ENCODE measurements at places on chromosomes 2 and 18.

- no peak for DNase-seq
- H3K4me1 ChIP-seq: peaks cover 8% of the 10 kb centered on the region
- no peaks in the 10 kb centered on the region for H3K27me3 ChIP-seq
- H3K4me3 ChIP-seq: no peak overlapping the region
- H3K36me3 ChIP-seq: no peaks in the 10 kb centered on the region
- H3K27ac ChIP-seq: no peak overlapping the region
Measured at GRCh38 chr2:119197126-119197405, 26.6 kb upstream of the STEAP3 start.

DNA sequence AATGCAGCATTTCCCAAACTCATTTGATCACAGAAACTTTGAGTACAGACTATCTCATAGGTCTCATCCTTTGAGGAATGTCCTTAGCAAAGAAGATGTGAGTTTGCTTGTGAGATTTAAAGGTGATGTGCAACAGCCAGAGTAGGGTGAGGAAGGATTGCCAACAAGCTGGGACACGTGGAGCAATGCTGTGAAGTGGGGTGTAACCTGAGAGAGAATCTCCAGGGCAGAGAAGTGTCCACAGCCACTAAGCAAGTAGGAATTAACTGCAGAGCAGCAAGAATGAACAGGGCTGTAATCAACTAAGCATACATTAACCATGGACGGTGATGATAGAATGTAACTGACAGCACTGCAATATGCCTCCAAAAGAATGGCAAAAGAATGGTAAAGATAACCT, 469.9 kb upstream of the NRP2 start:
- no peak overlapping the region for H3K27ac ChIP-seq
- no peaks in the 10 kb centered on the region for H3K27me3 ChIP-seq
- H3K36me3 ChIP-seq: no peaks in the 10 kb centered on the region
- DNase-seq: no peak
- no peaks in the 10 kb centered on the region for H3K4me1 ChIP-seq

GRCh38 chr18:51617167-51617566, 419.7 kb upstream of the MEX3C start:
- H3K36me3 ChIP-seq: no peaks in the 10 kb centered on the region
- no peaks in the 10 kb centered on the region for H3K4me1 ChIP-seq
- no peak overlapping the region for H3K4me3 ChIP-seq
- DNase-seq: no peak
- no peak overlapping the region for H3K27ac ChIP-seq

GRCh38 chr18:44638811-44639210, 41.9 kb upstream of the SETBP1 start:
- no peak overlapping the region for H3K27ac ChIP-seq
- no peak overlapping the region for H3K4me3 ChIP-seq
- H3K36me3 ChIP-seq: no peaks in the 10 kb centered on the region

DNA sequence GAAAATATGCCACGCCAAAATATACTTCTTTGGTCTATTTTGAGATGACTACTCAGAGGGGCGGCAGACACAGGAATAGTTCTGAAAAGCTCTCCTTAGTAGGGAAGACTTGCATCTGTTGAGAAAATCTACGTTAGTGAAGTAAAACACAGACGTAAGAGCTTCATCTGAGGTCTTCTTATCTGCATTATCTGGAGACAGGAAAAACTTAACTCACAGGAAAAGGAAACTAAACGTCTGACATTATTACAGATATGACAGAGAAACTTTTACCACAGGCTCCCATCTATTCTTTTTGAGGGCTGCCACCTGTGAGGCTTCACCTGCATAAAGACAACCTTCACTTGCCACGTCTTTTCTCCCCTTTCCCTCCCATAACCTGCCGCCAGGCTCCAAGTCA, 1295.7 kb downstream of the LRP1B start:
- H3K4me1 ChIP-seq: no peaks in the 10 kb centered on the region
- no peak overlapping the region for H3K4me3 ChIP-seq
- no peaks in the 10 kb centered on the region for H3K27me3 ChIP-seq
- DNase-seq: no peak

DNA sequence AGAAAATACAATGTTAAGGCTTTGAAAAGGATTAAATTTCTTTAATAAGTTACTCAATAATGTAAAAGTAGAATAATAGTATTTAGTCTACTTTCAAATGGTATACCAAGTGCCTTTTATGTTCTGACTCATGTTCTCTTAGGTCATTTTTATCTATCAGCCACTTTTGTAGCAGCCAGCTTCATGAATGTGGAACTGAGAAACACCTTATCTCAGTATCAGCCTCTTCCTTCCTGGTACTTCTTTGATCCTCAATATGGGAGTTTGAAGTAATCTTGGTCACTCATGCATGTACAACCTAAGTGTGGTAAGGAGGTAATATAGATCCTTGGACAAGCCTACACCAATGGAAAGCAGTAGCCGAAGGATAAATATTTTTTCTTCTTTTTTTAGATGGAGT, 180.4 kb upstream of the NRXN1 start:
- no peak overlapping the region for H3K27ac ChIP-seq
- H3K27me3 ChIP-seq: no peaks in the 10 kb centered on the region
- DNase-seq: no peak
- no peaks in the 10 kb centered on the region for H3K36me3 ChIP-seq

GRCh38 chr2:47636176-47636575, 146.8 kb upstream of the MSH6 start:
- no peak overlapping the region for H3K4me3 ChIP-seq
- no peaks in the 10 kb centered on the region for H3K27me3 ChIP-seq
- no peak for DNase-seq
- H3K4me1 ChIP-seq: no peaks in the 10 kb centered on the region
- H3K27ac ChIP-seq: no peak overlapping the region
